Glomerular endothelial cell (primary cell): ENCODE measurements at places on chromosomes 4 and X. TPM values are rescaled to one million over a fixed set of nuclear protein-coding genes. Genes with fewer than 3 reads are reported as not detected.

DNA sequence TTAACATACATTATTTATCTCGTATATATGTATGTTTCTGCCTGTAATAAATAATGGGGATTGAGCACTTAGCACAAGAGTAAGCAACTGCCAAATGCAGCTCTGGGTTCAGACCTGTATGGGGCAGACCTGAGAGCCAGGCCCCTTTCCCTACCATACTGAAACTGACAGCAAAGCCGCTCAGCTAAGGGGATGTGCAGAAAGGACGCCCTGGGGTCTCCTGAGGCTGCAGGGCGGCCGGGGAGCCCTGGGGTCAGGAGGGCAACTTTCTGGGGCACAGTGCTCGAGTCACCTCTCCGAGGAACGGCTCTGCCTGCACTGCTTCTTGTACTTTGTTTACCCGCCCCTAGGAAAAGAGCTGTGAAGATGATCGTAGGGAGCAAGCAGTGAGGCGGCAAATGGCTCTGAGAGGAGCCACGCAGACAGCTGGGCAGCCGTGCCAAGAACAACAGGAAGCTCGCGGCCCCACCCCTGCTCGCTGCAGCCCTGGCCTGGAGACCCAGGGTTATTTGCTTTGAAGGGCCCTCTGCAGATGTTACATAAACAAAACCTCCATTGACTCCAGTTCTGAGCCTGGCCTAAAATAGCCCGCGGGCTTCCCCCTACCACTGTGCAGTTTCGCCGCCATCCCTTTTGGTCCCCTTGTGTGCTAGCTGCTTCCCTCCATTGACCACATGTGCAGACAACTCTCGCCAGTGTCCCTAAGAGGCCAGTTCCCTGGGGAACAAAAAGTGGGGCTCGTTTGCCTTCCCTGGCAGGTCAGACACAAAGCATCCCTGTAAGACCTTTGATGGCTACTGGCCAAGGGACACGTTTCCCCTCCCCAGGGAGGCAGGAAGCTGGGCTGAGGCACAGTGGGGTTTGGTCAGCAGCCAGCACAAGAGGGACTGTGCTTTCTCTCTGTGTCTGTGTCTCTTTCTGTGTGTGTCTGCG lies 111.3 kb upstream of the LNX1 start:
- DNase-seq = no peak

GRCh38 chr4:155543126-155543765 lies 123.4 kb upstream of the GUCY1A1 start:
- peak; percentile 54 for DNase-seq

- no peak for DNase-seq
Observed at GRCh38 chr4:130632731-130633604, 1537.0 kb downstream of the C4orf33 start.

DNA sequence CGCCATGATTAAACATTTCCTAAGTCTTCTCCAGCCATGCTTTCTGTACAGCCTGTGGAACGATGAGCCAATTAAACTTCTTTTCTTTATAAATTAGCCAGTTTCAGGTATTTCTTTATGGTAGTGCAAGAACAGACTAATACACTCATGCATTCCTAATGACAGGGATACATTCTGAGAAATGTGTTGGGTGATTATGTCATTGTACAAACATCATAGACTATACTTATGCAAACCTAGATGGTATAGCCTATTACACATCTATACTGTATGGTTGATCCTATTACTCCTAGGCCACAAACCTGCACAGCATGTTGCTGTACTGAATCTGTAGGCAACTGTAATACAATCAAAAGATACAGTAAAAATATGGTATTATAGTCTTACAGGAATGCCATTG lies 83.1 kb downstream of the ATOH1 start:
- no peak for DNase-seq

GRCh38 chr4:122212880-122213279 lies 60.7 kb downstream of the BLTP1 start:
- no peak for DNase-seq

NCAPG gene
- 7.3 and 10.0 TPM in 2 replicates for total RNA-seq

GRCh38 chr4:67713529-67714247 lies 12.7 kb upstream of the UBA6 start:
- no peak for DNase-seq

BTK gene
- not detected in 2 replicates for total RNA-seq
